Eye (tissue), 1 donor: ENCODE measurements at places on chromosomes 3 and 15.

- DNase-seq = no peak
Measured at GRCh38 chr3:64578797-64579196, 109.0 kb downstream of the ADAMTS9 start.

GRCh38 chr3:155741603-155742002 is 3.3 kb downstream of the PLCH1 start:
- peak; percentile 68 for DNase-seq

GRCh38 chr3:153552887-153553604 is 391.0 kb downstream of the RAP2B start:
- DNase-seq = no peak

GRCh38 chr15:69132977-69133861 is 27.2 kb upstream of the GLCE start:
- no peak for DNase-seq

GRCh38 chr3:188776447-188776846 is 395.3 kb upstream of the TPRG1 start:
- no peak for DNase-seq

- DNase-seq = no peak
Measured at GRCh38 chr3:172746475-172746874, 4.1 kb upstream of the ECT2 start.

DNA sequence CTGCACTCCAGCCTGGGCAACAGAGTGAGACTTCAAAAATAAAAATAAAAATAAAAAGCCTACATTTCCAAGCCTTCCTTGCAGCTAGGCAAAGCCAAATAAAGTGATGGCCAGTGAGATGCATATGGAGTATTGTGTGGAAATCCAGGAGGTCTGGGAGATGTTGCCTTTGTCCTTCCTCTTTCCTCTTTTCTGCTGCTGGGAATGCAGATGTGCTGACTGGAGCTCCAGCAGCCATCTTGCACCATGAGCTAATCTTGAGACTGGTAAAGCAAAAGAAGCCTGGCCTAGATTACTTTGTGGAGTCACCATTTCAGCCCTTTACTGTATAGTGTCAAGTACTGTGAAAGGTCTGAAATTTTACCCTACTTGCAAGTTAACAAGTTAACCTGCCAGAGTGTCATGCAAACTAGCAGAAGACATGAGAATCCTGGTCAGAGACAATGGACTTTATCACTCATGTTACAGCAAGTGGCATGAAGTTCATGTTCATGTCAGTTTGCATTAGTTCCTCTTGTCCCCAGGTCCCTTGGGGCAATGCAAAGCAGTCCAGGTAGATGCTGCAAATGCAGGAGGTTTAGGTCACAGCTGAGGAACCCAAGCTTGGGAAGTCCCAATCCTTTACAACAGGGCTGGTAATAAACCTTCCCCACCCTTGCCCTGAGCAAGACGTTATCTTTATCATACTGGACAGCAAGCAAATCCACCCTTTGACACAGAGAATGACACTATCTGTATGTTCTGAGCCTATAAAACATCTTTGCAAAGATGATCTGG is 103.1 kb downstream of the TLE3 start:
- no peak for DNase-seq

DNA sequence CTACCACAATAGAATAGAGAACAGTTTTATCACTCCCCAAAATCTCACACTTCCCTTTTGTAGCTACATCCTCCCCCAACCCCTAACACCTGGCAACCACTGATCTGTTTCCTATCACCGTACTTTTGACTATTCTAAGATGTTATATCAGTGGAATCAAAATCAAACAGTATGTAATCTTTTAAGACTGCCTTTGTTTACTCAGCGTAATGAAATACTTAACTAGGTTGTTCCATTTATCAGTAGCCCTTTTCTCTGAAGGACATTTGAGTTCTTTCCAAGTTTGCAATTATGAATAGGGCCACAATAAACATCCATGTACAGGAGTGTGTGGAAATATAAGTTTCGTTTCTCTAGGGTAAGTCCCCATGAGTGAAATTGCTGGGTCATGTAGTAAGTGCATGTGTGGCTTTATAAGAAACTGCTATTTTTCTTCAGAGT is 372.3 kb downstream of the SV2B start:
- DNase-seq = no peak

DNA sequence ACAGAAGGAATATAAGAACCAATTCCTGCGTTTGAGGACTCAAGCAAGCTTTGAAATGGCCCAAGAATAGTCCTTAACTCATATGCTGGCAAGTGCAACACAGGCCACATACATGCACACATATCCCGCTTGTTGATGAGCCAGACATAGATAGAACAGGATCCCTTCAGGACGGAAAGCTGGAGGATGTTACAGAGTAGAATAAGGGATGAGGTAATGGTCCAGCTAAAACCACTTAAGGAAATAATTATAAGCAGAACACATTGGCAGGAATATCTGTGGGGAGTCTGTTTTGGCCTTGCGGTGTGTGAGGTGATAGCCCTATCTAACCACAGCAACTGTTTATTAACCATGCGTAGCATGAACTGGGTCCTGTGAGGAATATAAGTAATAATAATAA is 25.0 kb downstream of the SCG3 start:
- DNase-seq = peak; percentile 34

- DNase-seq = no peak
Measured at GRCh38 chr3:71680603-71681002, 44.6 kb downstream of the EIF4E3 start.

DNA sequence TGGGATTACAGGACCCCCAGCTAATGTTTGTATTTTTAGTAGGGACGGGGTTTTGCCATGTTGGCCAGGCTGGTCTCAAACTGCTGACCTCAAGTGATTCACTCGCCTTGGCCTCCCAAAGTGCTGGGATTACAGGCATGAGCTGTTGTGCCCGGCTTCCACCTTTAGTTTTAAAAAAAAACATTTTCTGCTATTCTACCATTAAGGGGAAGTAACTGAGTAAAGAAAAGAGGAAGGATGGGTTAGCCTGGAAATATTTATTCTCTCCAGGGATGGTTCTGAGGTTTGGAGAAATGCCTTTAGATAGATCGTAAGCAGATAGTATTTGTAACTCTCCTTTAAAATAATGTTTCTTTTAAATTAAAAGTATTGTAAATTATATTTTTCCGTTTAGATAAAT is 3.1 kb downstream of the AP4E1 start:
- no peak for DNase-seq

DNA sequence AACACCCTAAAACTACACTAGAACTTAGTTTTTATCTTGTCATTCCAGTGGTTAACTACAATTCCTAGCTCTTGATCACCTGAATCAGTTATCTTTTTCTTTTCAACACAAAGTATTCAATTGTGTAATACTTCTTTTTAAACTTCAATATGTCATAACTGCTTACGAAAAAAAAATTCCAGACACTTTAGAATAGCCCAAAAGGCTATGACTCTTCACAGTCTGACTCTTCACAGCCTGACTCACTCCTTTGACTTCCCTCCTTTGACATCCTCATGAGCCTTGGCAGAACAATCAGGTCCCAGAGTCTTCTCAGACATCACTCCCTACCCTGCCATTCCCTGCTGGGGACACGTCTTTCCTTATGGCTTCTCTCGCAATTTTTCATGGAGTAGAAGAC is 727.1 kb downstream of the ROBO1 start:
- DNase-seq = no peak

DNA sequence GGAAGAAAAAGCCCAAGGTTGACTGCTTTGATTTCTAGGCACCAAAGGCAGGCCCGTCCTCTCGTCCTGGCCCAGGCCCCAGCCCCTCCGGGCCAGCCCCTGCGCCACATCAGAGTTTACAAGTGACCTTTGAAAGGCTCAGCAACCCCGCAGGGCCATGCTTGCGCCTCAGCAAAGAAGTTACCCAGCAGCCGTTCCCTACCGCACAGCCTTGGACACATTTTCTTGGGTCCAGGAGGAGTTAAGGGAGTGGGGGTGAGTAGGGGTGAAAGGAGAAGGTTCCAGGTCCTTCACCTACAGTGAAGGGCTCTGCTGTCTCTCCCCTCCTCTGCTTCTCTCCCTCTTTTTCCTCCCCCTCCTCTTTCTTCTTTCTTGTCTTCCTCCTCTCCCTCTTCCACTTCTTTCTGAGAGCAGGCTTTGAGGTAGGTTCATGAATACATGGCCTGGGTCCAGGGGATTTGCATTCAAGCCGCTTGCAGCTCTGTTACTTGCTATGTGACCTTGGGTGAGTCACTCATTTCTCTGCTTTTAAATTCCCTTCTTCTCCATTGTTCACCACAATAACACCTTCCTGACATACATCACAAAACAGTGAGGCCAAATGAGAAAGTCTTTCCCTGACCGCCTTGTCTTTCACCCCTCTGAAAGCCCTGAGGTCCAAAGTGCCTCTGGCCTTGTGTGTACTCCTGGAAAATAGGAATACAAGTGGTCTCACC is 223.3 kb upstream of the TPRG1 start:
- DNase-seq = peak; percentile 58
